GM12865 (cell line): ENCODE measurements at places on chromosomes 11 and 22.
A peak's percentile ranks its signal among the peaks of the same experiment; 100 is the strongest.

GRCh38 chr11:68598816-68599653 lies 85.3 kb upstream of the GAL start:
- no peak for DNase-seq

GRCh38 chr11:119776031-119776636 lies 47.1 kb upstream of the NECTIN1 start:
- DNase-seq: no peak

DNA sequence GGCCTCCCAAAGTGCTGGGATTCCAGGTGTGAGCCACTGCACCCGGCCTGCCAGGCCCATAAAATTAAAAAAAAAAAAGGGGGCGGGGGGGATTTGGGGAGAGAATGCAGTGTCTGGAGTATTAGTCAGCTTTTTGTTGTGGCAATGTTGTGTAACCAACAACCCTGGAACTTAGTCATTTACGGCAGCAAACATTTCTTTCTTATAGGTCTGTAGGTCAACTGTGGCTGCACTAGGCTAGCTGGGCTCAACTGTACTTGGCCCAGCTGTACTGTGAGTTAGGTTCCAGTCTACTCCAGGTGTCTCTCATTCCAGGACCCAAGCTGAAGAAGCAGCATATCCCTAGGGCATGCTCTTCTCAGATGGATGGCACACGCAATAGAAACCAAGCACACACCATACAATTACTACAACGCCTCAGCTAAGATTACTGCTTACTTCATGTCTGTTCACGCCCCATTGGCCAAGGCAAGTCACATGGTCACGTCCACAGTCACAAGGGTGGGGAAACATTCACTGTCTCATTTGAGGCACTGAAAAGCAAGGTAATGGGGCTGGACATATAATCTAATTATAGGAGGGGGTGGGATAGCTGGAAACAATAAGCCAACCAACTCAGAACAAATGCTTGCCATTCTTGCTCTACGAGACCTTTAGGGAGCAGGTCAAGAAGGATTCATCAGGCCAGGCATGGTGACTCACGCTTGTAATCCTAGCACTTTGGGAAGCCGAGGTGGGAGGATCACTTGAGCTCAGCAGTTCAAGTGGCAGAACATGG lies 10.4 kb upstream of the SPINDOC start:
- peak; percentile 20 for DNase-seq

DNA sequence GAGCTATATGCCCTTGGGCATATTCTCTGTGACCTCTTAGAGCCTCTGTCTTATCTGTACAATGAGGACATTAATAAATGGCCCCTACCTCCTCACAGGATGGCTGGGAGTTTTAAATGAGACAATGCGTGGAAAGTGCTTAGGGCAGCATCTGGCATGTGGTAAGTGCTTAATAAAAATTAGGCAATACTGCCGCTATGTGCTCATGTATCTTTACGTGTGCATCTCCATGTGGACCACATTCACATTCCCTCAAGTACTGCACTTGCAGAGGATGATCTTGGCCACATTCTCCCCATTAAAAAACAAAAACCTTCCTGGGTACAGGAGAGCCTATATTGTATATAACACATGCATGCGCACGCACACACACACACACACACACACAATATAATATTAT lies 19.1 kb upstream of the BSX start:
- no peak for DNase-seq

- no peak for DNase-seq
These were observed 92.2 kb upstream of the ALKBH3 start for GRCh38 chr11:43788421-43788820.

DNA sequence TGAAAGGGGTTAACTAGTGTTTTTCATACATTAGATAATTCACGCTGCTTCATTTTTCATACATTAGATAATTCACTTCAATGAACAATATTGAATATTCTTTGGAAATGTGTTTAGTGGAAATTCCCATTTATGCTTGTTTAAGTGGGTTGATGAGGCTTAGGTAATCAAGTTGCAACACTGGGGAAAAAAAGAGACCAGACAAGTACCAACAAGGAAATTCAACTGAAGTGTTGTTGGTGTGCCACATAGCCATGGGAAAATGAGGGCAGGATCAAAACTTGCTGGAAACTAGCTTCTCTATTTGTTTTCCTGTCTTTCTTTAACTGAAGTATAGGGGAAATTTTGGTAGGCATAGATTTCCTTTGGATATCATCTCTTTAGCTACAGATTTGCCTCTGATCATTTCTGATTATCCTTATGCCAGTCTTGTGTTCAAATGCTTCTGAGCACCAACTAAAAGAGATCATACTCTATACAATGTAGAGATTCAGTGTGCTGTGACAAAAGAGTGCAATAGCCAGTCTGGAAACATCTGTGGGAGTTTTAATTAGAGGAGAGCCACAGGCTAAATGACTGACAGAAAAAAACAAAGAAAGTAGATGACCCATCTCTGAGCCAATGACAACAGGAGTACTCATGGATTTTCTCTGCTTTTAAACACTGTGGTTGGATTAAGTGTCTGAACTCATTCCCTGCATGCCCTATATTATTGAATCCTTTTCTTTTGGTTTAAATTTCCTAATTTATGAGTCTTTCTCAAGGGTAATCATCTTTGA lies 67.6 kb upstream of the CTSC start:
- no peak for DNase-seq

DNA sequence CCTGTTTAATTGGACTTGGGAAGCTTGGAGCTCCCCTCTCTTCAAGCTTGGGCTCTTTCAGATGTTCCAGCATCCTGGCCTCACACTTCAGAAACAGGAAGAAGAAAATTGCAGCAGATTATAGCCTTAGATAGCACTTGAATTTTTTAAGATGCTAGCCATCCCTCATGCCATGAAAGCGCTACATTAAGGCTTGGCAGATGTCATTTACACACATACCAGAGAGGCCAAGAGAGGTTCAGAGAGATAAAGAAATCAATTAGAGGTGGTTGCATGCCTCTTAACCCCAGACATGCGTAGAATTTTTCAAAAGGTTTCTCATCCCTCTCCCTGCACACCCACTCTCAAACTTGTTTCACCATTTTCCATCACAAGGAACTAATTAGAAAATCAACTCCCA lies 31.9 kb upstream of the DBX1 start:
- no peak for DNase-seq

DNA sequence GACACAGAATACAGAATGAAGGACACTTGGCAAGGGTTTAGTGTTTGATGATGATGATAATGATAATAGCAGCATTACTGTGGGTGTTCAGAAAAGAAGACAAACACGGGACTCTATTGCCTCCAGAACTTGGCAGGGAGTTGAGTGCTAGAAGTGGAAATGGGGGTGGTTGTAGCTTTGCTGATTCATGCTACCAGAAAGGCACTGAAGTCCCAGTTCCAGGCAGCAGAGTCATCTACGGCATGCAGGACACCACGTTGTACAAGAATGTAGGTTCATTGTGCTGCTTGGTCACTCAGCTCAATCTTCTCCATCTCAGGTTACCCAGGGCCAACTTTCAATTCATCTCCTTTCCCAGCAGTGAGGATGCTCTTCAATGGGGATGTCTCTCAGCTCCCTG lies 115.7 kb downstream of the NTM start:
- DNase-seq: no peak

GRCh38 chr11:72222106-72222891 lies 2.3 kb upstream of the INPPL1 start:
- no peak for DNase-seq

DNA sequence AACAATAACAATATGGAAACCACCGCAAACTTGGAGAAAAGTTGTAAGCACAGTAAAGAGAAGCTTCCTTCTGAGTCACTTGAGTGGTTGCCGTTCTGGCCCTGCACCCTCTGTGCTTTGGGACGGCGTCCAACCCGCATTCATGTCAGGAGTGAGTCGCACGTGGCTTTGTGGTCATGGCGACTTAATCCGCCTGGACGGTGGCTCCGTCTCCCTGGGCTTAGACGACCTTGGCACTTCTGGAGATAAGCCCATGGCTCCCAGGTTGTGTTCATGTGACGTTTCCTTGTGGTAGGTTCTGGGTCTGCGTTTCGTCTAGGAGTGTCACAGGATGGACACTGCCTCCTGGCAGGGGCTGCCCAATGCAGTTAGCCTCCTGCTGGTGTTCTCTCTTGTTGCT lies 40.5 kb downstream of the TPCN2 start:
- no peak for DNase-seq

- DNase-seq: no peak
These were observed 8.2 kb downstream of the PHF21B start for GRCh38 chr22:45001653-45002052.

GRCh38 chr11:82907371-82907770 lies 5.8 kb downstream of the DDIAS start:
- no peak for DNase-seq

- no peak for DNase-seq
These were observed 127.0 kb upstream of the SERPIND1 start for GRCh38 chr22:20646906-20647305.

- DNase-seq: peak; percentile 32
These were observed 432 bp downstream of the TNKS1BP1 start for GRCh38 chr11:57324154-57324885.

DNA sequence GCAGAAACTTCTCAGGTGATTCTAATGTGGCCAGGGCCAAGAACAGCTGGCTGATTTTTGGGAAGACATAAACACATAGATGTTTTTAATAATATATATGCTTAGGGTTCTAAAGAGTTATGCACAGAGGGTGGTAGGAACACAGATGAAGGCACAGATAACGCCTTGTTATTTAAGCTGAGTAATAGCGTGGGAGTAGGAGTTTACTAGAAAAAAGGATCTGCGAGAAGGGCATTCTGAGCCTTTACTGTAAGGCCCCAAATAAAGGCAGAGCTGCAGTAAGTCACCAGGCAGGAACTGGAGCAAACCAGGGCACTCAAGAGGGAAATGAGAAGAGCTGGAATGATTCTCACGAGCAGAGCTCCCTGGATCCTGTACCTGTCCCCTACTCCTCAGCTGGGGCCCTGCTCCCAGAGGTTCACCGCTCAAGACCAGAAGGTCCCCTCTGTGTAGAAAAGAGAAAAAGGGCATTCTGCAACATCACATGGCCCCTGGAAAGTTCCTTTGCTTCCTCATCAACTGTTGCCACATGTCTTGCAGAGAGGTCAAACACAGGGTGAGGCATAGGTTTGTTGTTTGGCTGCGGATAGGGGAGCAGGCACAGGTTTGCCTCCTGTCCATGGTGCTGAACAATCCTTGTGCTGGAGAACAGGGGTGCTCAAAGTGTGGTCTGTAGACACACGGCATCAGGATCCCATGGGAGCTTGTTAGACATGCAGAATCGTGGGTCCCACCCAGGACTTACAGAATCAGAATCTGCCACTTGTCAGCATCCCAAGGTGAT lies 125.7 kb downstream of the TENM4 start:
- DNase-seq: peak; percentile 2

DNA sequence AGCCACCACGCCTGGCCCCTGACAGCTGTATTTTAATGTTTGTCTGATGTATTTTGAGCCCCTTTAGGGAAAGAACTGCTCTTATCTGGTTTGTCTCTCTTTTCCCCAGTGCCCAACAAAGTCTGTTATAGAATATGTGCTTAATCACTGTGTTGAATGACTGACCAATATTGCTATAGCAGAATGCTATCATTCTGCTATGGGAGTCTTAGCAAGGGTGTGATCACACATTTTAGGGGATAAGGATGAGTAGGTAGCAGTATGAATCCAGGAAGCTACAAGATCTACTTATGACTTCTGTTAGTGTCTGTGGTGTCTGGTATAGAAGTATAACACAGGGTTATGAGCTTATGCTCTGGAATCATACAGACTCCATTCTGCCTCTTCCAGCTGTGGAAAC lies 117.5 kb upstream of the RRM1 start:
- no peak for DNase-seq

GRCh38 chr11:75491465-75491864 lies 34.3 kb downstream of the GDPD5 start:
- DNase-seq: no peak

GRCh38 chr22:32354360-32355351 lies 3.0 kb upstream of the RFPL3 start:
- DNase-seq: no peak

DNA sequence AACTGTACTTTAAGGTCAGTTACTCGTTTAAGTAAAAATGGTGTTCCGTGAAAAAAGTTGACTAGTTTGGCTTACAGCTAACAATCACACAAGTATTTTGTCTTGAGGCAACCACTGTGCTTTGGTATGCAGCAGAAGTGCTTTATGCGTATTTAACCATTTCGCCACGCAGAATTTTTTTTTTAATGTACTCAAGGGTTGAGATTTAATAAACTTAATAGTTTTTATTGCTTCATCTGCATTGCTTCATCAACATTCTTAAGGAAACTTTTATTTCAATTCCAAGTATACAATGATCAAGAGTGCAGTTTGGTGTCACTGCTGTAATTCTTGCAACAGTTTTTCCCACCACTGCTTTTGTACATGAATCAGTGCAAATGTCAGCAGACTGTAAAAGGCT lies 66.4 kb downstream of the ZNRF3 start:
- DNase-seq: no peak

GRCh38 chr11:133362916-133363315 lies 169.4 kb downstream of the OPCML start:
- no peak for DNase-seq

- DNase-seq: no peak
These were observed 229.7 kb downstream of the FAM76B start for GRCh38 chr11:95559899-95560298.

GRCh38 chr22:41092847-41093411 lies 537 bp downstream of the EP300 start:
- DNase-seq: peak; percentile 66

- DNase-seq: no peak
These were observed 91.5 kb downstream of the PHF21B start for GRCh38 chr22:44918166-44918924.

DNA sequence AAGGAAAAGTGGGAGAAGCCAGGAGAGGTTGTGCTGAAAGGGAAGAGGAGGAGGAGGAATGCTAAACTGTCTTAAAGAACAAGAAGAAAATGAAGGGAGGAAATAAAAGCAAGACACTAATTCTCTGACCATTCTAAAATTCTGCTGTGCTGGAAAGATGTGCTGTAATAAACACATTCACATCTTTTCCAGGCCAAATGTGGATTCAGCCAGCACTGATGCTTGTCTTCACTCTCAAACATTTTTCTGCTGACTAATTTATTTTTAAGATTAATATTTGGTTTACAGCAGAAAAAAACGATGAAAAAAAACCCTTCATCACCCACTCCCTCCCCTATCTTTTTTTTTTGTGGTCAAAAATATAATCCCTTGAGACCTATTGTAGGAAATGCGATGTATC lies 223.6 kb downstream of the SWAP70 start:
- no peak for DNase-seq

- no peak for DNase-seq
These were observed 17.7 kb upstream of the PRDM10 start for GRCh38 chr11:130020323-130020722.

DNA sequence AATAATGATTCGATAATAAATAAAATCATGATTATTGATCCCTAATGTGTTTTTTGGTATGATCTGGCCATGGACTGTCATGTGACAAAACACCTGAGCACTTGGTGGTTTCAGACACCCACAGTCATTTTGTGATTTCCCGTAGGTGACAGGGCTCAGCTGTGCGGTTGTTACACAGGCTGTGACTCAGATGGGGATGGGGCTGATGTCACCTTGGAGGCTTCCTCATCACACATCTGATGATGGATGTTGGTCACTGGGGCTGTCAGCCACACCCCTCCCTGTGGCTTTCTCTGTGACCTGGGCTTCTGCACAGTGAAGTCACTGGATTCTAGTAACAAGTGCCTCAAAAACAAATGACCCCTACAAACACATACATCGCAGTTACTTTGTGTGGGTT lies 995.1 kb downstream of the BRD1 start:
- DNase-seq: no peak

- DNase-seq: no peak
These were observed 34.2 kb upstream of the LMO1 start for GRCh38 chr11:8297781-8298440.

GRCh38 chr22:49779211-49779610 lies 48.5 kb downstream of the BRD1 start:
- DNase-seq: no peak

- DNase-seq: no peak
These were observed 830 bp downstream of the C11orf97 start for GRCh38 chr11:94513091-94513490.
